ENCODE measurements at places on chromosomes 12 and 14.

DNA sequence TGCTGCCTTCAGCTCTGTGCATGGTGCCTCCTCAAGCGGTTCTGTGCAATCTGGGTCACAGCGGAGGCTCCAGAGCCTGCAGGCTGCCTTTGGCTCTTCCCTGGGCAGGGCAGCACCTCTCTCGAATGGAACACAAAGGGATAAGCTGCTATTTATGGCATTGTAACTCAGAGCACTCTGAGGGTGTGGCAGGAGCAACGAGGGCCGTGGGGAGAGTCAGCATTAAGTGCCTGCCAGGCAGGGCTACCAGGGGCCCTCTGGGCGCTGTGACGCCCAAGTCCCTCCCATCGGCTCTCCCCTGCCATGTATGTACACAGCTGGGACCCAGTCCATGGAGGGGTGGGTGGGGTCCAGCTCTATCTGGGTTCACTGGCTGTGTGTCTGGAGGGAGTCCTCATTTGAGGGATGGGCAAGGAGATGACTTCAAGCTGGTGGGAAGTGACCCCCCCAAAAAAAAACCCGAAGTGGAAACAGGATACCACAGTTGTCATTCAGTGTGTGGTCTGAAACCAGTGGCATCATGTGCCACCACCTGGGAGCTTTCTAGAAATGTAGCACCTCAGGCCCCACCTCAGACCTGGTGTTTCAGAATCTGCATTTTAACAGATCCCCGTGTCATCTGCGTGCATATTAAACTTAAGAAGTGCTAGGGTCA lies 44.0 kb upstream of the OAS1 start:
- DNase-seq = no peak

- DNase-seq = no peak
These were observed 13.5 kb downstream of the PSMA6 start for GRCh38 chr14:35305633-35306032.

DNA sequence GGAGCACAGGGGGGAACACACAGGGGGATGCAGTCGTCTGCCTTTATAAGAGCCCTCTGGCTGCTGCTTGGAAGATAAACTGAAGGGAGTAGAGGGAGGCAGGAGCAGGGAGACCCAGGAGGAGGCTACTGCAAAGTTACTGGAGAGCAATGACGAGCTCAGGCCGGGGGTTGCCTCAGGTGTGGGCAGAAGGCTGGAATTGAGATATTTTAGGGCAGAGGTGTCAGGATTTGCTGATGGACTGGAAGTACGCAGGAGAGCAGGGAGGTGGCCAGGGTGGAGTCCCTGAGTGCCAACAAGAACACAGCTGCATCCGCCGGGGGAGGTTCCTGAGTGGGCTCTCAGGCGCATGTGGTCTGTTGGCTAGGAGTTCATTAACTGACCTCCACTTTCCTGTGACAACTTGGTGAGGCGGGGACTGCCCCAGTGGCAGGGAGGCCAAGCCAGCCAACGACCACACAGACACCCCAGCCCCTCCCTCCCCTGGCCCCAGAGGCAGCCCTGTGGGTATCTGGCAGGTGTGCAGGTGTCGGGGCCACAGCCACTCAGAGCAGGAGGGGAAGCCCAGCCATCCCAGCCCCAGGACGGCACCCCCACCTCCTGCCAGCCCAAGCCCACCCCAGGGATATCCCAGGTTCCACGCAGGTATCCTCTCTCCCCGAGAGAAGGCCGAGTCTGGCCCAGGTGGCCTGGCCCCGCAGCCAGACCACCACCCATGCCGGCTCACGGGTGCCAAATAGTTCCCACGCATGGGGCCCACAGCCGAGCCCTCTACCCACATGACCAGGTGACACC lies 85.4 kb downstream of the NCOR2 start:
- DNase-seq = no peak

- DNase-seq = no peak
These were observed 222.9 kb upstream of the SLC16A7 start for GRCh38 chr12:59372956-59373355.

- no peak for DNase-seq
These were observed at the start of gene SLC7A8 for GRCh38 chr14:23183479-23183878. Gene SLC7A8 (minus strand): TSS chr14:23183660. CDS start chr14:23182914, 746 bp downstream.

DNA sequence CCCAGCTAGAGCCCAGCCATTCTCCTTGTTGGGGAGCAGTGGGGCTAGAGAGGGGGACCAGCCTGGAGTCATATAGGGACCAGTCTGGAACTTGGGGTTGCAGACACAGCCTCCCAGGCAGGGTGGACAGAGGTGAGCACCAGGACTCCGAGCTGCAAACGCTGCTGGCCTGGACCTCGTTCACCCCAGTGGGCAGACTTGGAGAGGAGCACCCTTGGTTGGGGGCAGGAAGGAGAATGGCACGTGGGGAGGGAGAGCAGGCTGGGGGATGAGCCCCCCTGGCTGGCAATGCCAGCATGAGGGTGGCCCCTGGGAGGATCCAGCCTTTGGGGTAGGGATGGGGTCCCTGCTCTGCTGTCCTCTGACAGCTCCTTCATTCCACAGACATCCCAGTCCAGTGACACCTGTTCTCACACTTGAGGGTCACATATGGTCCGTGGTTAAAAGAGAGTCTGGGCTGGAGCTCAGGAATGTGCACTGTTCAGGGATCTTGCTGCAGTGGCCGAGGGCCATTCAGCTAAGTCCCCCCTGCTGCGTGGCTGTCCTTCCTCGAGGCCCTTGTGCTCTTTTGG lies 2.8 kb downstream of the LBHD2 start:
- no peak for DNase-seq

All from activated CD4-positive, alpha-beta memory T cell treated with anti-CD3 and anti-CD28 coated beads, Interleukin-2, amount 10 ng/mL, durations not matched to agents 7 days and 5 days (primary cell).